Progenitor cell of endocrine pancreas (in vitro differentiated cells): ENCODE measurements at places on chromosomes 5 and 9. TPM values are rescaled to one million over a fixed set of nuclear protein-coding genes. Genes with fewer than 3 reads are reported as not detected.

DNA sequence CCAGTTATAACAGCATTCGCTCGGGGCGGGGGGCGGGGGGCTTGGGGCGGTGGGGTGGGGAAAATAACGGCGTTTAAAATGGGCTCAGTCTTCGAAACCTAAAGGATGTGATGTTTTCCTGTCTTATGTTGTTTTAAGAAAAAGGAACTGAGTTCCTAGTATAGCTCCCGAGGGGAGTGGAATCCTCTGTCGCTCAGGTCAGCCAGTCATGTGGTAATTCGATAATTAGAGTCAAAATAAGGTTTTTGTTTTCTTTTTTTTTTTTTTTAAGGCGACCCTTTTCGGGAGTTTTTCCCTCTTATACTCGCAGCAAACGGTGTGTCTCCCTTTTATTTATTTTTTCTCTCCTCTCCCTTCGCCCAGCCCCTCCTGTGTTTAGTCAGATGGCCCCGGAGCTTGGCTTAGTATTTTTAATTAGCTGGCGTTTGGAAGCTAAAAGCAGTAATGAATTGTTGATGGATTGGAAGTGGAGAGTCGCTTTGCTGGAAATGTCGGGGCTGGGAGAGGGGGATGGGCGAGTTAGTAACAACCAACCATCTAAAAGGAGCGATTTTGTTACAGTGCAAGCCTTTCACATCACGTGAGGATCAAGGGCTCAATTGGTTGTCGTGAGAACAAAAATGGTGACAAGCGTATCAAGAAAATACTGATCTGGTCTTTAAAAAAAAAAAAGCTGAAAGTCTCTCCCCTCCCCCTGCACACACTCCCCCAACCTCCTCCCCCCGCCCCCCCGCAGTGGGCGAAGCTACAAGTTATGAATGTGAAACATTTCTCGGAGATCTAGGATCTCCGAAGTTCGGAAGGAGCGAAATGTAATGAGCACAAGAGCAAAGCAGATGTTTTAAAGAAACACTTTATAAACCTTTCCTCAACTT lies 714 bp upstream of the ZNF608 start:
- DNase-seq: peak; percentile 49

Gene BNC2
- total RNA-seq: 1.0 and 1.6 TPM in 2 replicates

DNA sequence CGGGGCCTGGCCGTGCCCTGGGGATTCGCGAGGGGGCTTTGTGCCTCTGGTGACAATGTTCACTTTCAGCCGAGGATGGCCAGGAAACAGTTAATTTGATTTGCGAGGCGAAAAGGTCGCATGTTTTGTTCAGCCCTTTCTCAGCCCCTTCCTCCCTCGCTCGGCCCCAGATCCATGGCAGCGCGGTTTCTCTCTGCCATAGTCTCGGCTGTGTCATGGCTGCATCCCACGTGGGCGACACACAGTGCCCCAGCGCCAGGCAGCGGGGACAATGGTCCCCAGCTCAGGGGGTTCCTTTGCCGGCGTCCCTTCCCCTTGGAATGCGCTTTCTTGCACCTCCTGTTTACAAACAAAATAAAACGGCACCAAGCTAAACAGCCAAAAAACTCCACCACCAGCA lies 370.3 kb upstream of the IRX2 start:
- no peak for DNase-seq

DNA sequence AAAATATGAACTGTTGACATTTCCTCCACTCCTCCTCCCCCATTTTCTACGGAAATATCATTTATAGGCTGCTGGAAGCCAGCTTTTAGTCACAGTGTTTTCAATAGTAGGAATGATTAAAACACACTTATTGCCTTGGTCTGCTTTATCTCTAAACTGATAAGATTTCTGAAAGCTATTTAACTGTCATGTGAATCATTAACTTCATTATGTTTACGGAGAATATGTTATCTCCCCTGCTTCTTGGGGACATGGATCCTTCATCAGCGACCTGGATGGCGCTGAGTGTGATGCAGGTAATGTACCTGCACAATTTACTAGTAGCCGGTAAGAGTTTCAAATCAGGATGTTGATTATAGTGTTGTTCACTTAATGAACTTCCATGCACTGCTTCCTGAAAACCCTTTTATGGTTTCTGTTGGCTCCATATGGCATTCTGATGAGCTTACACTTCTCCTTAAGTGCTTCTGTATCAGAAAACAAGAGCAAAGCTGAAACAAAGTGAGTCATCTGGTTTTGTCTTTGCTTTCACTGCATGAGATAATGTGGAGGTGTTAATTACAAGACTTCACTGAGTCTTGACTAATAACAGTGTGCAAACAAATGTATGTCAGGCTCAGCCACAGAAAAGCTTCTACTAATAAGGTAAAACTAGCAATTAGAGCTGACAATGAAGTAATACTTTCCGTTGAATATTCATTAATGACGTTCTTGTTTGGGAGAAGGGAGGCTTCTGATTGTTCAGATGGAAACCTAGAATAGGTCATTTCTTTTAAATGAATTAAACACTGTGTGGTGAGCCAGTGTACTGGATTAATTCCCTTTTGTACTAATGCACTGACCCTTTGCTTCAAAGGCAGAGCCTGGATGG lies 162.4 kb upstream of the ZNF608 start:
- no peak for DNase-seq

GRCh38 chr5:177432839-177433657 lies 6.6 kb downstream of the GRK6 start:
- no peak for DNase-seq

DNA sequence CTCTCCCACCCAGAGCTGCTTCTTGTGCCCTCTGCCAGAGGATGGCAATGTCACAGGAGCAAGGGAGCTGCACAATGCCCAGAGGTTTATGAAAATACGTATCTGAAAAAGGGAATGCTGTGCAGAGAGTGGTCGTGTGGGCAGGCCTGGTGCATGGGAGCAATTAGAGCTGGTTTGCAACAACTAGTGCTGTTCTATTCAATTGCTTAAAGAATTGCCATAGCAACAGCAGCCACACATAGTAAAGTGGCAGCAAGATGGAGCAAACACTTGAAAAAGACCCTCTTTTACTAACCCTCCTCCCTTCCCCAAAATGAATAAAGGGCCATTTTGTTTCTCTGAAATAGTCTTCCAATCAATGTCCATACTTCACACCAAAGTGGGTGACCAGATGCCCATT lies 166.3 kb downstream of the CRB2 start:
- DNase-seq: no peak

DNA sequence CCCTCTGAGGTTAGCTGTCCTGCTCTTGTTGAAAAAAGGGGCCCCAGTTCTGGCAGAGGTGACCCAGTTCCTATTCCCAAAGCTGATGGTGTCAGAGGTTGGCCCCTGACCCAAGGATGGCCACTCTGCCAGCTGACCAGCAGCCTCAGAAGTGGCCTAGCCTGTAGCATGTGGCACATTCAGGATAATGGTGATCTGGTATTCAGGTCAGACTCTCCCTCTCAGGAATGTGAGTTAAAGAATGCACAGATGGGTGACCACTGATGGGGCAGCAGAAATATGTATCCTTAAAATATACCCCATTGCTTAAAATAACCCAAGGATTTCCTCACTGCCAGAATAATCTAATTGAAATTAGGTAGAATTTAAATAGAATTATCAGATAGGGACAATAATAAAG lies 369.2 kb downstream of the SEMA5A start:
- DNase-seq: no peak

Gene OLFM1
- 1.7 and 1.8 TPM in 2 replicates for total RNA-seq

Gene DCAF12
- total RNA-seq: 48.7 and 50.4 TPM in 2 replicates

- DNase-seq: no peak
Observed at GRCh38 chr9:36345103-36345846, 54.8 kb downstream of the RNF38 start.

DNA sequence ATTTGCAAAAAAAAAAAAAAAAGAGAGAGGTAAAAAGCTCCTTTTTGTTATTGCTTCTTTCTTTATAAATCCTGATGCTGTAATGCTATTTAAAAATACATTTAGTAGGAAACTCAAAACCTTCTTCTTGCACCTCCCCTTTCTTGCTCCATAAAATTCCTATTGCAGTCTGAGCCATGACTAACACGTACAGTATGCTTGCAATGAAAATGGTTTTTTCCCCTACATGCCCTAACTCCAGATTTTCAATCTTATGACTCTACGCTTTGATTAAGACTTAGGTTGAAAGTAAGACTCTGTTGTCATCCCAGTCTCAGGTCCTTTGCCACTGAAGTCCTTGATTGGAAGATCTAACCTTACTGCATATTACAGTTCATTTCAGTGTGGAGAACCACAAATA lies 23.9 kb downstream of the FGF10 start:
- DNase-seq: no peak

- no peak for DNase-seq
Observed at GRCh38 chr9:92265154-92265553, 28.3 kb downstream of the IARS1 start.

DNA sequence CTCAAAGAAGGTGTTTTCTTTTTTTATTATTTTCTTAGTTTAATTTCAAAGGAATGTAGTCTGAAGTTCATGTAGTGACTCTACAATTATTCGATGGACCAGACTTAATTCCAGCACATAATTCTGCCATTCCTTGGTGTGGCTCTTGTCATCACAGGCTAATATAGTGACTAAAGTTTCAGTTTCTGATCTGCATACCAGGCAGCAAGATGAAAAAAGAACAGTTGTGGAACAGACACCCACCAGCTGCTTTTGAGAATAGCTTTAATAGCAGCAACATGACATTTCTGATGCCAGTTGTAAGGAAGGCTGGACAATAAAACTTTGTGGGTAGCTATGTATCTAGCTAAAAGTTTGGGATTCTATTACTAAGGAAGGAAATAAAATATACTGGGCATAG lies 676.3 kb upstream of the GRAMD2B start:
- DNase-seq: no peak

Gene LCNL1
- not detected in 2 replicates for total RNA-seq

Gene OCLN
- 131 and 143 TPM in 2 replicates for total RNA-seq

Gene RMRP
- total RNA-seq: 15,251 and 16,487 TPM in 2 replicates

Gene LRRC70
- 0.75 and 0.77 TPM in 2 replicates for total RNA-seq

DNA sequence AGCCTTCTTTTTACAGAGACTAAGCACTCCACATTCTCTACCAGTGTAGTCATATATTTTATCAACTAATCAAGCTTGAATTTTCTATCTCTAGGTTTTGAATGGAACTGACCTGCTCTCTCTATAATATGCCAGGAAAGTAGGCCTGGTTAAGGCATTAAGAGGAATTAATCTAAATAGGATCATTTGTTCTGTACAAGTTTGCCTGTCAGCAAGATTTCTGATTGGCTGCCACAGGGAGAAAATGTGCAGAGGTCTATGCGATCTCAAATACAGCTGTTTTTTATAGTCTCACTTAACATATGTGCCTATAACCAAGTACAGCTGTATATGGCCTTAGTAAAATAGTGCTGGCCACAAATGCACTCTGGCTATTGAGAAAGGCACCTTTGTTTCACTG lies 418.8 kb downstream of the KDM4C start:
- DNase-seq: no peak

Gene MCC
- total RNA-seq: 17.9 and 18.9 TPM in 2 replicates

Gene AFAP1L1
- total RNA-seq: 0.69 and 0.78 TPM in 2 replicates

DNA sequence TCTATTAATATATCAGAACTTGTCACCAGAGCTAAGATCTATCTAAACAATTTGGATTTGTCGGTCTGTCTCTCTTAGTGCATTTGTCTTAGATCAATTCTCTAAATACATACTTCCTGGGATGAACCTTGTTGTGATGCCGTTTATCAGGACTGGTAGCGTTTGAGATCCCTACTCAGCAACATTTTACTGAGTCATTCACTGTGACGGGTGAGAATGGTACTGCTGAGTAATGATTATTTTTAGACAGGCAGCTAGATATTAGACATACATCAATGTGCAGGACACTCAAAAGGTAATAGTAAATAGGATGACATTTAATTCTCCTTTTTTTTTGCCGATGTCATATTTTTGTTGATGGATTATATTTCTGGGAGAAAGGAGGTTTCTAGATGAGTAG lies 209.0 kb downstream of the CSNK1G3 start:
- no peak for DNase-seq

Gene RIMOC1
- total RNA-seq: 48.3 and 48.4 TPM in 2 replicates

Gene TSPAN17
- total RNA-seq: 37.3 and 37.5 TPM in 2 replicates

Gene TAF11L12
- not detected in 2 replicates for total RNA-seq

Gene ACTBL2
- total RNA-seq: not detected in 2 replicates

DNA sequence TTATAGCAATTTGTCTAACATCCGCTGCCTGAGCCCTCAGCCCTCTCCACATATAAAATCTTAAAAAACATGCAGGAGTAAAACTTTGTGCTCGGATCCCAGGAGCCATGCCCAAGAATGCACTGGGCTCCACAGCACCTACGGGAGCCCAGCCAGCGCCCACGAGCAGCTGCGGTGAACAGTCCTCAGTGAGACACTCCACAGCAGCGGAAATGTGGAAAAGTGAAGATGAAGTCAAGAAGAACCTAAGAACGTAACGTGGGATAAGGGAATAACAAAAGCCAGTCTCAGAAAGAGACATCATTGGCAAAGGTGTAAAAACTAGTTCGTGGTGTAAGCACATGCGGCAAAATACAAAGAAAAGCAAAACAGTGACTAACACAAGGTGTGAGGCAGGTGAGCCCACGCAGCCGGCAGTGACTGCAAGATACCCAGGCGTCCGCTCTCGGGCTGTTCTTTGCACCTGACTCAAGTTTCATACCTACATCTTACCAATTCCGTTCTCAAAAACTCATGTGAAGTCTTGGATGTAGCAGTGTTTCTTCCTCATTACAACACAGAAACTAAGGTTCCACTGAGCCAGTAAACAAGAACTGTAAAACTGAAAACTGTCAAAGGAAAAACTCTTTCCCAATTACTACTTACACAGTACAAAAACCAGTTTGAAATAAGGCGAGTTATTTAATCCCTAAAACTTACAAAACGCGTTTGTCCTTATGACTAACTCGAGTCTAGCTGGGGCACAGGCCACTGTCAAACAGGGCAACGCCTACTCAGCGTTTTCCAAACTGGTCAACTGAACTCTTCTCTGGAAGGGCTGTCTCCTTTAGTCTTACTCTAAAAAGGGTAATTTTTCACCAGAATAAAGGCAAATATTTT lies 1.7 kb downstream of the CAMSAP1 start:
- no peak for DNase-seq

- no peak for DNase-seq
Observed at GRCh38 chr5:72378639-72379289, 58.6 kb downstream of the PTCD2 start.

GRCh38 chr5:63401436-63402046 lies 560.7 kb downstream of the HTR1A start:
- DNase-seq: peak; percentile 66

DNA sequence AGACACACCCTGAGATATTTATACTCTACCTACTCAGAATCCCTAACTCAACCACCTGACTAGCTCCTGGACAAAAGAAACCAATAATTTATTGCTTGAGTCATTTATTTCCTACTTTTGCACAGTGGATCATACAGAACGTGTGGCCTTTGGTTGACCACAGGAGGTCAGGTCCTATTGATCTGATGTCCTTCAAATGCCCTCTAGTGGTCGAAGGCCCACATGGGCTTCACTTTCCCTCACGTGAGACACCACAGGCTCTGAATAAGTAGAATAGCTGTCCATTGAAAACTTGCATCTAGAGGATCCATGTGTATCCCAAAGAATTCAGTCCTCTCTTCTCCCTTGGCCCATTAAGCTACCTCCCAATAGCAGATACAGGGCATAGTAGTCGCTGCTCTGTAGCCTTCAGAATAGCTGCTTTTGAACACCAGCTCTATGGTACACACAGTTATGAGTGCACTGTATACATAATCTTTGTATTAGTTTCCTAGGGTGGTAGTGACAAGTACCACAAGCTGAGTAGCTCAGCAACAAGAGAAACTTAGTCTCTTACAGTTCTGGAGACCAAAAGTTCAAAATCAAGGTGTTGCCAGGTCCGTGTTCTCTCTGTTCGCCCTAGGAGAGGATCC lies 177.6 kb upstream of the SMARCA2 start:
- DNase-seq: peak; percentile 22

GRCh38 chr5:133397348-133397747 lies 215.0 kb downstream of the FSTL4 start:
- DNase-seq: no peak

Gene ZCCHC9
- total RNA-seq: 30.6 and 37.1 TPM in 2 replicates
